ENCODE measurements at places on chromosomes 6 and 20.

DNA sequence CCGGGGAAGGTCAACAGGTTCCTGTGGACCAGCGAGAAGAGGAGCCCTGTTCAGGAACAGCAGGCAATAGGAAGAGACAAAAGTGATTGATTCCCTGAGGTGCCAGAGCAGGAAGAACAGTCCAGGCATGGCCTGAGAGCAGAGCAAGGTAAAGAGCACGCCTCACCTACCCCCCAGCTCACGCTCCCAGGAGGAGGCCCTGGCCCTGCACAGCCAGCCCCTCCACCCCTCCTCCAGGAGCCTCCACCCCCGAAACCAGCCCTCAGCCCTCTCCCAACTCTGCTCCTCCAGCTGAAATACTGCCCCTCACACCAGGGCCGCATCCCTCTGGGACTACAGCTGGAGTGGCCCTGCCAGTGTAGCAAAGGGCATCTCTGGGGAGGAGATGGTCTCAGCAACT is 181.9 kb upstream of the QKI start:
- DNase-seq = no peak

DNA sequence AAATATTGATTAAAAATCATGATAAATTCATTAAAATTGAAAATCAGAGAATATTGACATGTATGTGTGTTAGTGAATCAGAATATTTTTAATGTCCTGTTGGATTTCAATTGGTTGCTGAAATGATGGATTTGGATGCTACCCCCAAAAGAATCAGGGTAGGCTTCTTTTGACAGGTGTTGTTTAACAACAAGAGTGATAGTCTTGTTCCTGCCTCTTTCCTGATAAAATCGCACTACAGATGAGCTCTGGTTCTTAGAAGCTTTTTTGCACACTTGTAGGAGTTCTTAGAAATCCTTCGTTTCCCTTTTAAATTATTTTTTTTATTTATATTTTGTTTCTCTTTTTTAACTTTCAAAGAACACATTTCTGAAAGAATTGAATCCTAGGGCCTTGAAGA is 259.5 kb downstream of the FARS2 start:
- DNase-seq = no peak

- no peak for DNase-seq
These were observed 1.4 kb upstream of the SLC29A1 start for GRCh38 chr6:44221961-44222335.

- no peak for DNase-seq
These were observed 330 bp downstream of the CGA start for GRCh38 chr6:87094576-87094975.

GRCh38 chr6:165536911-165537310 is 126.1 kb downstream of the PDE10A start:
- DNase-seq = no peak

DNA sequence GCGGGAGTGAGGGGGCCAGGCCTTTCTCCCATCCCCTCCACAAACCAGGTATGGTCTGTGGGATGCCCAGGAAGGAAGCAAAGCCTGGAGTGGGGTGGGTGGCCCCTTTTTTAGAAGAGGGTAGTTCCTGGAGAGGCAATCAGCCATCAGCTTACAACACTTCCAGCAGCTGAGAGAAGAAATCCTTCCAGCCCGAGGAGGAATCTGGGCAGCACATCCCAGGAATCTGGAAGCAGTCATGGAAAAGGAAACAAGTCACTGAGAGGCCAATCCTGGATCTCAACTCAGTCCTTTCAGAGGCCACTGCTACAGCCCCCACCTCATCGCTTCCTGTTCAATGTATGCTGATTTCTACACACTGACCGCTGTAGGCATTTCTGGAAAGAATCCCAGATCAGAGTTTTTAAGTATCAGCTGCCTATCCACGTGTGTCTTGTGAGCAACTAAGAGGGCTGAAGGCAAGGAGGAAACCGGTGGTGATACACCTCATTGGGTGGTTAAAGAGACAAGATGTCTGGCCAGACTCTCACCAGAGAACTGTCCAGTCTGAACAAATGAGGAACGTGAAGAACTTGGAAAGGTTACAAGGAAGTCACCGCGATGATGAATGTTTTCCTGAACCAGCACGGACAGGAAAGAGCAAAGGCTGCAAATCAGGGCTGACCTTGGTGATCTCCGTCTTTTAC is 92.9 kb upstream of the SHLD1 start:
- no peak for DNase-seq

GRCh38 chr20:6756693-6757595 is 10.5 kb upstream of the BMP2 start:
- no peak for DNase-seq

- DNase-seq = peak; percentile 61
These were observed 16.9 kb downstream of the NDRG3 start for GRCh38 chr20:36728986-36729385.

DNA sequence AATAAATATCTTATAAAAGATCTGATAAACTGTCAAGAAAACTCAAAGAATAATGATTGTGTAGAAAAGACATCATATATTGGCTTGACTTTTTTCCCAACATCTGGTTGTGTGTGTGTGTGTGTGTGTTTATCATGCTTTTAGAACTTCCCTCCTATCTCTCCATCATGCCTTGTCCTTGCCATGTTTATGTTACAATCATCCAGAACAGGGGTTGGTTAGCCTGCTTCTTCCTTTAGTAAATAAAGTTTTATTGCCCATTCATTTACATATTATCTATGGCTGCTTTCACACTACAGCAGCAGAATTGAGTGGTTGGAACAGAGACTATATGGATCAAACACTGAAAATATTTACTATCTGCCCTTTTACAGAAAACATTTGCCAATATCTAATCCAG is 52.8 kb upstream of the RIPOR2 start:
- no peak for DNase-seq

DNA sequence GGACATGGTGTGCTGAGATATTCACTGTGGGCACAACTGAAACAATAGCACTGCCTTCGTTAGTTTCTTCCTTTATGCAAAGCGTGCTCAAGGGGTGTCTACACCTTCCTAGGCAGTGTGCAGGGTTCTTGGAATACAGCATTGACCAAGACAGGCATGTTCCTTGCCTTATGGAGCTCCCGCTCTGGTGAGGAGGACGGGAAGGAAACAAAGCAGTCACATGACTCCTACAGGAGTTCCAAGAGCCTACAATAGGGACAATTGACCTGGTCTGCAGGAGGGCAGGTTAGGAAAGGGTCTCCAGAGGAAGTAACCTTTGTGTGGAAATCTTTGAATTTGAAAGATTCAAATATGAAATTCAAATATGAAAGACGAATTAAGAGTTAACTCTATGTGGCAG is 25.8 kb upstream of the SIRPB2 start:
- DNase-seq = no peak

GRCh38 chr20:44743916-44744655 is 1.6 kb upstream of the KCNK15 start:
- no peak for DNase-seq

- DNase-seq = no peak
These were observed 13.4 kb downstream of the CST3 start for GRCh38 chr20:23624324-23624691.

DNA sequence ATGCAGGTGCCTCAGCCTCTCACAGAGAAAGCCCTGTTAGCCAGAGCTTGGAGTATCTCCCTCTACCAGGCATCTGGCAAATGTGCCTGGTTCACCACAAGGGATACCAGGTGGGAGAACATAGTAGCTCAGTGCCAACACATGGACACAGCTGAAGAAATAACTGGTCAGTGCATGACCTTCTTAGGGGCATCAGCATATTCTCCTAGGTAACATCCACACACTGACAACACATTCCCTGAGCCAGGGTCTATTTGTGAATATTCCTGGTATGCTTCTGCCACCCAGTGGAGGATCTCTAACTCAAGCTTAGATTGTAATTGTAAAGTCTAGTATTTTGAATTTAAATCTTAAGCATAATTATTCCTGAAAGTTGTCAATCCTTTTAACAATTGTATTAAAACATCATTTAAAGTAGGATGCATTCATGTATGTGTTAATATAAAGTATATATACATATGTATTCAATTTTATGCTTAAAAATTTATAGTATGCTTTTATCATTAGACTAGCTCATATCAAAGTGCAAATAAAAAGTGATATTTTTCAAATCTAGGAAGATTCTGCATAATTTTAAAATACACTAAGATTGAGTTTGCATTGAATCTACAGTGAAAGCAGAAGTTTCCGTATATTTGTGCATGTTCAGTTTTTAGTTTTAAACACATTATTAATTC is 45.3 kb upstream of the COL21A1 start:
- DNase-seq = peak; percentile 77

DNA sequence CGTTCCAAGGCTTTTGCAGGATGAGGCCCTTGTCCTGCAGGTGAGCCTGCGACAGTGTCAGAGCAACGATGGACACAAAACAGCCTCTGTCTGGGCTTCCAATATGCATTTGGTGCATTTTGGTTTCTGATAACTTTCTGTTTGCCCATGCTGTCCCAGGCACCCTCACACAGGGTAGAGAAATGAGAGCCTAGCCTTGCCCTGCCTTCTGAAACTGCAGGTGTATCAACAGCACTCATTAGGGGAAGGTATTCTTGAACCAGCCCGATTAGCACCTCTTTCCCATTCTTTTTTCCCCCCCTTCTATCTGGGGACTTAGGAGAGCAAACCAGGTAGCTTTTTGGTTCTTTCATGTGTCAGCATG is 30.3 kb downstream of the CHMP4B start:
- no peak for DNase-seq

DNA sequence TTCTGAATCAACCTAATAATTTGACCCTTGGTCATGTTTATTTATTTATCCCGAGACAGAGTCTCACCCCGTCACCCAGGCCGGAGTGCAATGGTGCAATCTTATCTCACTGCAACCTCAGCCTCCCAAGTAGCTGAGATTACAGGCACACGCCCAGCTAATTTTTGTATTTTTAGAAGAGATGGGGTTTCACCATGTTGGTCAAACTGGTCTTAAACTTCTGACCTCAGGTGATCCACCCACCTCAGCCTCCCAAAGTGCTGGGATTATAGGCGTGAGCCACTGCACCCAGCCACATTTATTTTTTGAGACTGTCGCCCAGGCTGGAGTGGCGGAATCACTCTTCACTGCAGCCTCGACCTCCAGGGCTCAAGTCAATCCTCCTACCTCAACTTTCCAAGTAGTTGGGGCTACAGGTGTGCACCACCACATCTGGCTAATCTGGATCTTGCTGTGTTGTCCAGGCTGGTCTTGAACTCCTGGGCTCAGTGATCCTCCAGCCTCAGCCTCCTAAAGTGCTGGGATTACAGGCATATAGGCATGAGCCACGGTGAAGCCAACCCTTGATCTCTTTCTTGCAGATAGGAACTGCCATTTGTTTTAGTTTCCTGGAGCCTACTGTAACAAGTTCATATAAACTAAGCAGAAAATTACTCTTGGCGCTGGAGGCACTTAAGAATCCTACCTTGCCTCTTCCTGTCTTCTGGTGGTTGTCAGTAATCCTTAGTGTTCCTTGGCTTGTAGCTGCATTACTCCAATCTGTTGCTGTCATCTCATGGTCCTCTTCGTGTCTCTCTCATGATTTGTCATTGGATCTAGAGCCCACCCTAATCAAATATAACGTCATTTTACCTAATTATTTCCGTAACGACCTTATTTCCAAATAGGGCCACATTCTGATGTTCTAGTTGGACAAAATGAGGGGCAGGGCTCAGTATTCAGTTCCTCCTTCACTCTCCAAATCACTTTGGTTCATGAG is 2.3 kb downstream of the RPS18 start:
- DNase-seq = no peak

GRCh38 chr6:142722012-142722411 is 223.0 kb downstream of the HIVEP2 start:
- no peak for DNase-seq

- DNase-seq = peak; percentile 43
These were observed 7.0 kb downstream of the SCRT2 start for GRCh38 chr20:668638-669037.

- DNase-seq = no peak
These were observed 78.9 kb downstream of the CRYBG1 start for GRCh38 chr6:106439459-106439858.

DNA sequence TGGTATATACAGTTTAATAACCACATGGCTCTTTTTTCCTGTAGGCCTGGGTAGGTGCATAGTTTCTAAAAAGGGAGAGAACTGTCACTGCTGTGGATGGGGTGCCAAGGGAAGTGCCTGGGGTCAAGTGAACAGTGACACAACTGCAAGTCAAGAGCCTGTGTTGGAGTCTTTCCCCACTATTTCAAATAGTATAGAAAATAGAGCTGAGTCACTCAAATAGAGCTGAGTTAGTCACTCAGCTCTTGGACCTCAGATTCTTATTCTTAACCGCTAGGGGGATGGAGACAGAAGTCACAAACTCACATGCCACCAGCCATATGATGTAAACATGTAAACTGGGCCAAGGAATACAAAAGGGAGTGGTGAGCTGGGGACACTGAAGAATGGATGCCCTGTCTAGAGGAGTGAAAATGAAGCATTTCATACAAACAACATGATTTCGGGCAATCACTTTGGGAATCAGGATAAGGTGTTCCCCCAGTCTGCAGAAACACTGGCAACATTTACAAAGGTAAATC is 2.1 kb downstream of the NQO2 start:
- DNase-seq = peak; percentile 88

- DNase-seq = no peak
These were observed 208.5 kb upstream of the SSTR4 start for GRCh38 chr20:22826306-22827230.

Measured in GM23338 (cell line).